Globus pallidus (tissue), 1 donor: ENCODE measurements at places on chromosomes 1 and 21.

- DNase-seq = no peak
These were observed 23.9 kb downstream of the MEF2D start for GRCh38 chr1:156476501-156477298.

GRCh38 chr1:78547081-78547480, 56.3 kb downstream of the PTGFR start:
- DNase-seq = no peak

GRCh38 chr1:39671793-39672550, at the start of gene NT5C1A:
Gene NT5C1A (minus strand): TSS chr1:39672107. CDS start chr1:39672038, 69 bp downstream.
- no peak for DNase-seq

- DNase-seq = no peak
These were observed 982 bp upstream of the IL24 start for GRCh38 chr1:206896261-206896660.

DNA sequence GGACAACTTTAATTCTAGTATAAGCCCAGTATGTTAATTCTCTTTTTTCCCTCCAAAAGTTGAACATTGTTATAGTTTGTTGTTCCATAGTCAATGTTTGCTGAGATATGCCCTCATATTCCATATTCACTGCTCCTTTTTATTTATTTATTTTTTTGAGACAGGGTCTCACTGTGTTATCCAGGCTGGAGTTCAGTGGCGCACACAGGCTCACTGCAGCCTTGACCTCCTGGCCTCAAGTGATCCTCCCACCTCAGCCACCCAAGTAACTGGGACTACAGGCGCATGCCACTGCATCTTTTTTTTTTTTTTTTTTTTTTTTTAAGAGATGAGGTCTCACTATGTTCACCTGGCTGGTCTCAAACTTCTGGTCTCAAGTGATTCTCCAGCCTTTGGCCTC, 38.7 kb downstream of the GFI1 start:
- no peak for DNase-seq

DNA sequence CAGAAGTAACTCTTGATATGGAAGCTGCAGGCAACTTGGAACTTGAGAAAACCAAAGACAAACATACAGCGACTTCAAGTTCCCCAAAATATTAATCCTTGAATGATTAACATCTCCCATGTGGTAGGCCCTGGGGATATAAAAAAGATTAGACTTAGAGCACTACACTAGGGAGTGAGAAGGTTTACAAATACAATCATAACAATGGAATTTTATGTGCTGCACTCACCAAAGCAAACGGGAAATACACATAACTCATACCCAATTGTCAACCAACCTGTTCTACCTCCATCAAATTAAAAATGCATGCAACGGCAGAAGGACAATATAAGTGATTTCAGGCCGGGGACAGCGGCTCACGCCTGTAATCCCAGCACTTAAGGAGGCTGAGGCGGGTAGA, 3.7 kb downstream of the SMYD3 start:
- DNase-seq = no peak

- no peak for DNase-seq
These were observed 1012.5 kb upstream of the PRMT6 start for GRCh38 chr1:106043971-106044370.
